HepG2 (cell line): ENCODE measurements at places on chromosomes 5 and 9. TPM values are rescaled to one million over a fixed set of nuclear protein-coding genes. Genes with fewer than 3 reads are reported as not detected.

- H3K4me1 ChIP-seq: no peaks in the 10 kb centered on the region; the same call in 1 of the 2 replicates
- DNase-seq: no peak
- no peaks in the 10 kb centered on the region for H3K36me3 ChIP-seq
Observed at GRCh38 chr9:100083448-100084127, 15.2 kb downstream of the ERP44 start.

DNA sequence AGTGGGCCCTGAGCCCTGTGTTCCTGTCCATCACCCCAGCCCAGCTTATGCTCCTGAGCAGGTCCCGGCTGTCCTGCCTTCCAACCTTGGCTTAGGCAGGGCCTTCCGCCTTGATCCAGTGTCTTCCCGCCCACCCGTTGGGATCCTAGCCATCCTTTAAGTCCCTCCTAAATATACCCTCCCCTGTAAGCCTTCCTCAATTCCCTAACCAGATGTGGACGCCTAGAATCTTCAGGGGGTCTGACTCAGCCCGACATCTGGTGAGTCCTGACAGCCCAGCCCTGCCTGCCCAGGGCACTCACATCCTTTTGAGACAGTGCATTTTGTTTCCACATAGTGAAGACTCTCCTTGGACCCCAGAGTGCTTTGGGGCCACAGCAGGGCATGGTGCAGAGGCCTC, 23.7 kb downstream of the SLC6A7 start:
- peaks cover 73% of the 10 kb centered on the region for H3K27me3 ChIP-seq
- H3K27ac ChIP-seq: no peak overlapping the region
- no peak overlapping the region for H3K4me3 ChIP-seq
- H3K36me3 ChIP-seq: no peaks in the 10 kb centered on the region
- no peak for DNase-seq
- H3K4me1 ChIP-seq: peaks cover 13% of the 10 kb centered on the region

GRCh38 chr5:39432696-39433530, 8.1 kb upstream of the DAB2 start:
- H3K27me3 ChIP-seq: peaks cover 16% of the 10 kb centered on the region; the same call in 2 of the 3 replicates
- no peaks in the 10 kb centered on the region for H3K36me3 ChIP-seq
- DNase-seq: no peak
- peaks cover 17% of the 10 kb centered on the region for H3K4me1 ChIP-seq
- no peak overlapping the region for H3K27ac ChIP-seq

DNA sequence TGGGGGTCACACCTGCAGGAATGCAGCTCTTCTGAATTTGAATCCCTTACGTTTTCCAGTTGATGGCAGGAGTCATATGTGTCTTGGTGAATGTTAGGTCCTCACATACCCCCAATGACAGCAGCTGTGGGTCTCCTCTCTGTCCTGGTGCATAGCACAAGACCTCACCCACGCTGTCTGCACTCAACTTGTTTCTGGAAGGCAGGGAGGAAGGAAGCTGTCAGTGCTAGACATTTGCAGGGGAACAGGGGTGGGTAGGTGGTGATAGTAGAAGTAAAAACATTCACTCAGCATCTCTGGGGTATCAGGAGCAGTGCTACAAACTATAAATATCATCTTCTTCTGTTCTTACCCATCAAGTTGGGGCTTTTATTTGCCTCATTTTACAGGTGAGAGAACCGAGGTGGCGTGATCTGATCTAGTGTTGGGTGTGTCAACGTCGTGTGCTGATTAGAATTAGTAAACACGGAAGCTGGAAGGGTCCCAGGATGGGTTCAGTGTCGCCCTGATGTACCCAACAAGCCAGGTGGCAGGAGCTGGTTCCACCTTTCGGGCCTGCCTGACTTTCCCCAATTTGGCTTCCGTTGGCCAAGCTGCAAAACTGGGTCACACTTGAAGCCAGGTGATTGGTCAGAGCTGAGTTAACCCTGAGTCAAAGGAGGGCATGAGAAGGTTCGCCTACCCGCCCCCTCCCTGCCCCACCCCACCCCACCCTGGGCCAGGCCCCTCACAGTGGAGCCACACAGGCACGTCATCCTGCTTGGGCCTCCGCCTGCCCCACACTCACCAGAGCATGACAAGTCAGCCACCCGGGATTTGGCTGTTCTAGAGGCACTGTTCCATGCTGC, 15.8 kb downstream of the ERGIC1 start:
- H3K27me3 ChIP-seq: no peaks in the 10 kb centered on the region
- no peak overlapping the region for H3K4me3 ChIP-seq
- no peak overlapping the region for H3K27ac ChIP-seq
- no peak for DNase-seq
- H3K4me1 ChIP-seq: peaks cover 92% of the 10 kb centered on the region
- peaks cover 15% of the 10 kb centered on the region; the same call in 1 of the 3 replicates for H3K36me3 ChIP-seq

GRCh38 chr9:134267305-134267880, 58.9 kb upstream of the RXRA start:
- no peak for DNase-seq
- peak overlapping the region; percentile 26; the same call in 1 of the 2 replicates for H3K4me3 ChIP-seq
- H3K27ac ChIP-seq: no peak overlapping the region

DNA sequence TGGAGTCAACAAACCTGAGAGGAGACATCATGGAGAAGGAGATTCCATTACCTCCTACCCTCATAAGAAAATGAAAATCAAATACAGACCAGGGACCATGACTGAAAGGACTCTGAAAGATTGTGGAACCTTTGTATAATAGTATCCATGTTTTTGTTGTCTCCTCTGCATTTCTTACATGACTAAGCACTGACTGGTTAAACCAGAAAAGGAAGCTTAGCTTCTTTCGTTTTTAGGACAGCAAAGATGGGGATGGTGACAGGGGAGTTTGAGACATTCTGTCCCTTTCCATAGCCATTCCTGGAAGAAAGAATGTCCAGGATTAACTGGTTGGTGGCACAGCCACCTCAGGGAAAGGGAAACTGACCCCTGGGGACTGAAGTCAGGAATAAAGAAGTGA, 22.2 kb downstream of the ITGA1 start:
- no peak for DNase-seq
- H3K36me3 ChIP-seq: peaks cover 10% of the 10 kb centered on the region; the same call in 1 of the 3 replicates
- no peak overlapping the region for H3K4me3 ChIP-seq
- no peak overlapping the region for H3K27ac ChIP-seq

DNA sequence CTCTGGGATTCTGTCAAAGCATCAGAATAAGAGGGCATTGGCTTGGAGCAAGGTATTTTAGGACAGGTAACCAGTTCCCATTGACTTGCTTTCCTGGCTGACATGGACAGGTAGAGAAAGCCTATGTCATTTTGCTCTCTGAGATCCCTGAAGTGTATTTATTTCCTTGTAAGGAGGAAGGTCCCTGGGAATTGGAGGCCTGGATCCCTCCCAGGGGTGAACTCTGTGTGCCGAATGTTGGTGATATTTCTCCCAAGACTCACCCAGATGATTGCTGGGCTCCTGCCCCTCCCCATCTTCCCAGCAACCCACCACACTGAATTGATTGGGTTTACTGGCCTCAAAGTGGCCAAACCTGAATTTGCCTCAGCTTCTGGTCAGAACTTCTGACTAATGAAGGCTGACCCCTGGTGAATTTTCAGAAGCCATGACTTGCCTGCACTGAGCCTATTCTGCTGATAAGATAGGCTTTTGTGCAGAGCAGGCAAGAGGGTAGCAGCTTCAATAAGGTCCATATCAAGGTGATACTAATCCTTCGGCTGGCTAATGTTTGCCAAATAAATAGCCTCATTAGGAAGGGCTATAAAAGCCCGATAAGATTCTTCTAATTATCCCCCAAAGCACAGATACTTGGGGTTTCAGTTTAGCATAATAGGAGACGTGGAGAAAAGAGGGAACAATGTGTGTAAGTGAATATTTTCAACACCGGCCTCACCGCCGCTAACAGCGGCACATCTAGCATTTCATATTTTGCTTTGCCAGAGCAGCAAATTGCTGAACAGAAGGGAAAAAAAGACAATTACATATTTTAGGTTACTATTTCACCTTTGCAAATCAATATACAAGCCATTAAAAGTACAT, 152.9 kb upstream of the PITX1 start:
- peaks cover 15% of the 10 kb centered on the region for H3K4me1 ChIP-seq
- H3K27ac ChIP-seq: no peak overlapping the region
- no peak overlapping the region for H3K4me3 ChIP-seq
- no peak for DNase-seq

DNA sequence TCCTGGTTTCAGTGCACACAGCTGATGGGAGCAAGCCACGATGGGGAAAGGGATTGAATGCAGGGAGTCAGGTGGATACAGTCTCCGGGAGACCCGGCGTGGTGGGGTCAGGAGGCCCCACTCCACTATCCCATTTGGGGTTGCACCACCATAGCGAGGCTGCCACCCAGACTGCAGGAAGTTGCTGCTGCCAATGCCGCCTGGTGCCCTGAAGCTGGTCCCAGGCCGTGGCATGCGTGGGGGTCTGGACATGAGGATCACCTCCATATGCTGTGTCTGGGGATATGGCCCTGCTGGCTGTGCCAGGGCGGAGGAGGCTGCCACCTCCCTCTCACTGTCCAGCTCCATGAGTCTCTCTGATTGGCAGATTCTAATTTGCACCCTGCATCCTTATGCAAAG, 45.3 kb downstream of the COL5A1 start:
- no peak overlapping the region for H3K4me3 ChIP-seq
- no peaks in the 10 kb centered on the region for H3K4me1 ChIP-seq
- no peaks in the 10 kb centered on the region for H3K36me3 ChIP-seq

GRCh38 chr5:120463006-120463680, 957 bp upstream of the PRR16 start:
- no peak overlapping the region for H3K27ac ChIP-seq
- no peak for DNase-seq
- peaks cover 16% of the 10 kb centered on the region; the same call in 1 of the 2 replicates for H3K4me1 ChIP-seq
- peaks cover 29% of the 10 kb centered on the region for H3K27me3 ChIP-seq

- no peaks in the 10 kb centered on the region for H3K4me1 ChIP-seq
- no peak for DNase-seq
- H3K36me3 ChIP-seq: no peaks in the 10 kb centered on the region
- no peak overlapping the region for H3K27ac ChIP-seq
- H3K27me3 ChIP-seq: peaks cover 4% of the 10 kb centered on the region; the same call in 2 of the 3 replicates
- H3K4me3 ChIP-seq: no peak overlapping the region
Observed at GRCh38 chr5:5929291-5930020, 448.9 kb downstream of the MED10 start.

- no peaks in the 10 kb centered on the region for H3K4me1 ChIP-seq
- H3K4me3 ChIP-seq: no peak overlapping the region
- peaks cover 28% of the 10 kb centered on the region; the same call in 1 of the 3 replicates for H3K27me3 ChIP-seq
- no peak overlapping the region for H3K27ac ChIP-seq
- peak; percentile 80 for DNase-seq
Observed at GRCh38 chr9:135440620-135441019, 39.0 kb upstream of the PPP1R26 start.

GRCh38 chr5:64792469-64792868, 23.7 kb downstream of the CWC27 start:
- no peaks in the 10 kb centered on the region for H3K27me3 ChIP-seq
- H3K4me3 ChIP-seq: no peak overlapping the region
- peaks cover 16% of the 10 kb centered on the region for H3K4me1 ChIP-seq
- DNase-seq: peak; percentile 47

GRCh38 chr5:64634997-64635686, 55.2 kb upstream of the SHISAL2B start:
- H3K27me3 ChIP-seq: no peaks in the 10 kb centered on the region
- no peak for DNase-seq
- no peaks in the 10 kb centered on the region; the same call in 1 of the 2 replicates for H3K4me1 ChIP-seq
- no peak overlapping the region for H3K4me3 ChIP-seq
- H3K27ac ChIP-seq: no peak overlapping the region

- H3K4me1 ChIP-seq: no peaks in the 10 kb centered on the region
- DNase-seq: no peak
- no peak overlapping the region for H3K27ac ChIP-seq
- H3K4me3 ChIP-seq: no peak overlapping the region
- H3K36me3 ChIP-seq: no peaks in the 10 kb centered on the region
Observed at GRCh38 chr9:76733096-76733495, 31.1 kb upstream of the PCA3 start.

DNA sequence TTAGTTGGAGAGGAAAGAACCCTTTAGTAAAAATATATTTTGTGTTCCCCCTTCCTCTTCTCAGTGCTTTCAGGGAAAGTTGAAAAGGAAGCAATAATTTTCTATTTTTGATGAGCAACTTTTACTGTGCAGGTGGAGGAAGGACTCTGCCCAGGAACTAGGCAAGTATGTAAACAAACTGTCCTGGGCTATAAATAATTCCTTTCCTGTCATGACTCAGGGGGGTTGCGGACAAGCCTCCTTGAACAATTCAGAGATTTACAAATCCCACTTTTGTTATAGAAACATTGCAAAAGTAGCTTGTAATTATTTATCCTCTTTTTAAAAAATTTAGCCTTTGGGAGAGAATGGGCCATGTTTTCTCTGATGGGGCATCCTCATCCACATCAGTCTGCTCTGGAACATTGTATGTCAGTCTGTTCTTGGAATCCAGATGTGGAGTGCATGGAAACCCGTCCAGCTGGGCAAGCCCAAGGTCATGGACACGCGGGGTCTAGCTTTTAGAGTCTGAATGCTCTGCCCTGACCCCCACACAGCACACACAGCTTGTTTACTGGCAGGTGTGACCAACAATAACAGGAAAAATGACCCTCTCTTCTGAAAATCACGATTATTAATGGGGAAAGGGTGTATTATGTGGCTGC, 127.6 kb downstream of the GADD45G start:
- DNase-seq: no peak
- H3K4me1 ChIP-seq: peaks cover 26% of the 10 kb centered on the region
- no peak overlapping the region for H3K27ac ChIP-seq
- no peaks in the 10 kb centered on the region; the same call in 1 of the 2 replicates for H3K27me3 ChIP-seq
- H3K4me3 ChIP-seq: no peak overlapping the region
- no peaks in the 10 kb centered on the region for H3K36me3 ChIP-seq

LSM11 gene
- polyA plus RNA-seq: 3.3 and 4.5 TPM in 2 replicates

ZMAT2 gene
- polyA plus RNA-seq: 25.2 and 35.4 TPM in 2 replicates

FOXD4 gene
- polyA plus RNA-seq: 0.15 and 0.21 TPM in 2 replicates

TNC gene
- polyA plus RNA-seq: not detected in 2 replicates

FGF10 gene
- polyA plus RNA-seq: not detected in 2 replicates
